ENCODE measurements at places on chromosomes 16 and 17. TPM values are rescaled to one million over a fixed set of nuclear protein-coding genes. Genes with fewer than 3 reads are reported as not detected.

LITAFD gene
- total RNA-seq = not detected

ZFHX3 gene
- 1.2 TPM for total RNA-seq

RAD51D gene
- 18.8 TPM for total RNA-seq

AANAT gene
- not detected for total RNA-seq

HSD17B2 gene
- 7.0 TPM for total RNA-seq

CEP295NL gene
- 0.67 TPM for total RNA-seq

CACNG3 gene
- total RNA-seq = not detected

ZPBP2 gene
- not detected for total RNA-seq

EFNB3 gene
- total RNA-seq = 0.53 TPM

SNAI3 gene
- total RNA-seq = not detected

TOM1L1 gene
- total RNA-seq = 13.9 TPM

DNA sequence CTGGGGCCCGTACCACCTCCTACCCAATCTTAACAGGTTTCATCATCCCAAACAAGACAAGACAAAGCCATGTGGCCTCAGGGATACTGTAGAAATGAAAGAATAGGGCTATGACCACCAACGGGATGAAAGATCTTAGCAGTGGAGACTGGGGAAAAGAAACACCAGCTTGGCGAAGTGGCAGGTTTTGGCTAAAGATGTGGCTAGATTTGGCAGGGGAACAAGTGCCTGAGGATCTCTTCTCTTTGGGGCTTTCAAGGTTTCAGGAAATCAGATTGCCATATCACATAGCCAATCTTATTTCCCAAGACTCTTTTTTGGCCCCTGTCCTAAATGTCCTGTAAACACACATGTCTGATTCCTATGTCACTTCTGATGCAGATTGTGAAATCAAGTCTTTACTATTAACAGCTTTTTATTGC lies 6.9 kb downstream of the KRT24 start:
- no peak for DNase-seq

- DNase-seq = no peak
Observed at GRCh38 chr16:27238016-27238587, 30.5 kb downstream of the NSMCE1 start.

- DNase-seq = no peak
Observed at GRCh38 chr16:47995354-47995753, 160.4 kb downstream of the ABCC12 start.

DNA sequence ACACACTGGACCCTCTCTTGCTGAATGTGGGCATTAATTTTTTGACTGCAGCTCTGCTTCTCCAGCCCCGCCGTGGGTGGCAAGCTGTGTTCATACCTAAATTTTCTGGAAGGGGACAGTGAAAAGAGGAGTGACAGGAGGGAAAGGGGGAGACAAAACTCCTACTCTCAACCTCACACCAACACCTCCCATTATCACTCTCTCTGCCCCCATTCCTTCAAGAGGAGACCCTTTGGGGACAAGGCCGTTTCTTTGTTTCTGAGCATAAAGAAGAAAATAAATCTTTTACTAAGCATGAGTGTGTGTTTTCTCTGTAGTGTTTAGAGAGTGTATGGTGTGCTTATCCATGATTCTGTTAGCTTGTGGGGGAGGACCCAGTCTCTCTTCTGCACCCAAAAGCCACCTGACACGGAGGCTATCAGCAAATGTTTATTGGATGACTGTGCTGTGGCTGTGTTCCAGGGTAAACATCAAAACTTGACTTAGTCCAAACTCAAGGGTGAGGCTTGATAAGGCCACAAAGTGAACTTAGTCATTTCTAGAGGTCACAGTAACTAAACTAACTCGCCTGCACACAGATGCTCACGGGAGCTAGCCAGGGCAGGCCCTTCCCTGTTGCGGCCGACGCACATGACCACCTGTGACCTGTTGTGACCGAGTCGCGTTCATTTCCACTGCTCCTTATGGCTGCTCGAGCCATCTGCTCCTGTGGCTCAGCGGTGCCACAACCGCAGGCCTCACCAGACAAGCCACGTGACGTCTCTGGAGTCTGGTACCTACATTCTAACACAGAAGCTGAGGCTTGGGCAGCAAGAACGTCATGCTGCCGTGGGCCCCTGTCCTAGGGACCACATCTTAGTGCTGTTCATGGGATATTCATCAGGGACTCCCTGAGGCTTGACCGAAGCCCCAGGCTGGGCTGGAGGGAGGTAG lies 9.8 kb upstream of the MED11 start:
- no peak for DNase-seq

DNA sequence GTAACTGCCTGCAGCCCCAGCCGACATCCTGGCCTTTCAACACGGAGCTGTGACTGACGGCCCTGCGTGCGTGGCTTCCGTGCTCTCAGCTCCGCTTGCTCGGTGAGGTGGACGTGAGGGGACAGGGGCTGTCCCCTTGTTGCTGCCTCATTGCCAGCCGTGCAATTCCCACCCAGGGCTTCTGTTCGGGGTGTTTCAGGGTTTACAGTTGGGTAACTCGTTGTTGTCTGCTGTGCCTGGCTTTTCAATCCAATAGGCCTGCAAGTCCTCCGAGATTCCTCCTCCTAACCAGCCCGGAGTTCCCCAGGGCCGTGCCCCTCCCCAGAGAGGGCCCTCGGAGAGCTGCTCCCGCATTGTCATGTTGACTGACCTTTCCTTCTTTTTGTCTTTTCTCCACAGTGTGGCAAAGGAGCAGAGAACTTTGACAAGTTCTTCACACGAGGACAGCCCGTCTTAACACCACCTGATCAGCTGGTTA lies 31.4 kb upstream of the CACNG5 start:
- DNase-seq = no peak

- no peak for DNase-seq
Observed at GRCh38 chr17:80717720-80718083, 173.1 kb downstream of the RPTOR start.

GRCh38 chr17:49779156-49779738 lies 9.2 kb upstream of the KAT7 start:
- no peak for DNase-seq

- no peak for DNase-seq
Observed at GRCh38 chr17:56203430-56203829, 50.2 kb downstream of the ANKFN1 start.

DNA sequence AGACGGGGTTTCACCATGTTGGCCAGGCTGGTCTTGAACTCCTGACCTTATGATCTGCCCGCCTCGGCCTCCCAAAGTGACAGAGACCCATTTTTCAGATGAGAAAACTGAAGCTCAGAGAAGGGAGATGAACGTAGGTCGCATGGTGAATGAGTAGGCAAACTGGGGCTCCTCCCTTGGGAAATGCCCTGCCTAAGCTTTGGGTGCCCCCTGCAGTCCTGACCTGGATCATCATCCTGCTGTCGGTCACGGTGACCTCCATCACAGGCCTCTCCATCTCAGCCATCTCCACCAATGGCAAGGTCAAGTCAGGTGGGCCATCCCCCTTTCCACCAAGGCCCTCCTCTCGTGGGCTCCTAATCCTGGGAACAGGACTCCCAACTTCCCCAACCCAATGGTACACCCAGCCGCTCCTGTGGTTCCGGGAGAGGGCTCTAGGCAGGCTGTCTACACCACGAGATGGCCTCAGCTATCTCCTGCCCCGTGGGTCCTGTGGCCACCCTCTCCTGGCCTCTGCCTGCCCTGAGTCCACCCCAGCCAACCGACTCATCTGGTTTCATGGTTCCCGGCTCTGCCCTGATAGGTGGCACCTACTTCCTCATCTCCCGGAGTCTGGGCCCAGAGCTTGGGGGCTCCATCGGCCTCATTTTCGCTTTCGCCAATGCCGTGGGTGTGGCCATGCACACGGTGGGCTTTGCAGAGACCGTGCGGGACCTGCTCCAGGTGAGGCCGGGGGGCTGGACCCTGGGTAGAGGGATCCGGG lies 4.7 kb downstream of the SLC12A3 start:
- DNase-seq = peak; percentile 59

GRCh38 chr17:72906306-72906705 lies 186.2 kb downstream of the SLC39A11 start:
- DNase-seq = no peak

DNA sequence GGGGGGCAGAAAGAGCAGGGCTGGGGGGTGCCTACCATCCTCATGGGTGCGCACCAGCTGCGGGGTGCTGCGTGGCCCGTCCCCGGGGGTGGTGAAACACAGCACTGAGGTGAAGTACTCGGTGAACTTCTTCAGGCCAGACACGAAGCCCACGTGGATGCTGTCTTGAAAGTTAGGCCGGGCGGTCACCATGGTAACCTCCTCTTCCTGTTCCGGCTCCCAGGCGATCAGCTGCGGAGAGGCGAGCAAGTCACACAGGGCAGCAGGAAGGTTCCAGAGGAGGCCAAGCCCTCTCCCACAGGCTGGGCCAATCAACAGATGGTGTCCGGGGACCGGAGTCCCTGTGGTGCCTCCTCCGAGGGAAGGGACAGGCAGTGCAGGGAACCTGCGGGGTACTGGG lies 90.1 kb upstream of the CDC42EP4 start:
- DNase-seq = no peak

GRCh38 chr17:79114458-79115301 lies 40.1 kb downstream of the ENGASE start:
- DNase-seq = peak; percentile 52

- DNase-seq = no peak
Observed at GRCh38 chr16:88941913-88942909, 34.8 kb downstream of the CBFA2T3 start.

DNA sequence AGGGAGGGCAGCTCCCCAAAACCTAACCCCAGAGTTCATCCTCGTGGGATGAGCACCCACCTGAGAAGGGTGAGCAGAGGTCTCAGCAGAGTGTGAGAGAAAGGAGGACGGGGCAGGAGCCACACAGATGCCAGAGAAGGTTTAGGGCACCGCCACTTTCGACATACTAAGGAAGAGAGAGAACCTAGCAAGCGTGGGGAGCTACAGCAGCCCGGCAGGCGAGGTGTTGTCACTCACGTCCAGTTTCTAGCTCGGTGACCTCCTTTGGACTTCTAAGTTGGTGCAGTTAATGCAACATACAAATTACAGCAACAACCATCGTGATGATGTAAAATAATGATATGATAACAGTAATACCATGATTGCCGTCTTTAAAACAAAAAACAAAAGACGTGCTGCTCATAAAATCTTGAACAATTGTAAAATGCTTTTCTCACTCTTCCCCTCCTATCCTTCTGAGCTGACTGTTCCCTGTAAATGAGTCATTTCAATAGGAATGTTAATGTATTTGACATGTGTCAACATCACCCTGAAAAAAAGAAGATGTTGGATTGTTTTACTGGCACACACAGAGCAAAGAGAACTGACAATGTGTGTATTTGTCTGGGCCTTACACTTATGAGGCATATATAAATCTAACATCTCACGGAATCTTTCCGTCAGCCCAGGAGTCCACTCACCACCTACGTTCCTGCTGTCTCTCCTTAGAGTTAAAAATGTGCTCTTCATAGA lies 158.2 kb upstream of the MAF start:
- DNase-seq = no peak

- no peak for DNase-seq
Observed at GRCh38 chr17:67411397-67411796, 34.3 kb downstream of the PITPNC1 start.

DNA sequence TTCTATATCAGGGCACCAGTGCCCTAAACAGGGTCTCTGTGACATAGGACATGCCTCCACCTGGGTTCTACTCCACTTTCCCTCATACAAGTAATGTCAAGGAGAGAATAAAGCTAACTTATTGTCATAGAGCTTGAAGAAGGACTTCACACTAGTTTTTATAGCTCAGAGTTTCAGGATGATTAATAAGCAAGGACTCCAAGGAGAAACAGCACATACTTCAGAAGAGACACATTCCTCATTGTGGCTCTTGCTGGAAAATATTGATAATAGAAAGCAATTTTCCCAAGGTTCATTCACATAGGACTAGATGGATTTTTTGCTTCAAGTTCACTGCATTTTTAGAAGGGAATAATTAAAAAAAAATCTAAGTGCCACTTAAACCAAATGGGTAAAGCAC lies 133.3 kb downstream of the CA10 start:
- DNase-seq = no peak

DNA sequence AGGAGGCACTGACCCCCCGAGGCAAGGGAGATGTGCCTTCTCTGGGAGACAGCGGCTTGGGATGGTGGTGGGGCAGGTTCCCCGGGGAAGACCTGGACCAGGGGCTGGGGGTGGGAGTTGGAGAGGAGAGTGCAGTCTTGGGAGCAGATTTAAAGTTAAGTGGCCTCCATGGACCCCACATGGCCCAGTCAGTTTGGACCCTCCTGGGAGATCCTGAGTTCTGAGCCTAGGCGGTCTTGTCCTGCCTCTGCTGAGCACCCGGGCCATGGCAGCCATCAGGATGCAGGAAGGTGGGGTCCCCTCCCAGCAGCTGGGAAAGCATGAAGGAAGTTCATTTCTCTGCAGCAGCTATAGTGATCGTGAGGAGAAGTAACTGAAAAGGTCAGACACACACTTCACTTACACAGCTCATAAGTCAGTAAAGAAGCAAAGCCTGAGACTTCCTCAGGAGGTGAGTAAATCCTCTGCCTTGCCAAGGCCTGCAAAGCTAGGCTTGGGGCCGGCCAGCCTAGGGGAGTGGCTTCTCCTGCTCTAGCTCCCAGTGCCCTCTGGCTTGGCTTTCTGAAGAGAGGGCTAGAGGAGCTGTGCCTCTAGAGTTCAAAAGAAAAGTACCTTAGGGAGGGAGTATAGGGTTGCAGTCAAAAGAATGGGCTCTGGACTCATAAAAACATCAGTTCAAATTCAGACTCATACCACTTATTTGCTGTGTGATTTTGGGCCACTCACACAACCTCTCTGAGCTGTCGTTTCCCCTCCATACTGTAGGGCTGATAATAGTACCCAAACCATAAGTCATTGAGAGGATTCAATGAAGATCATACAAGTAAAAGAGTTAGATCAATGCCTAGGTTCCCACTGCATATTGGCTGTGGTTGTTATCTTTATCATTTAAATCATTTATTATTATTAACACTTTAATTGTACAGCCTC lies 31.0 kb upstream of the C16orf78 start:
- no peak for DNase-seq

DNA sequence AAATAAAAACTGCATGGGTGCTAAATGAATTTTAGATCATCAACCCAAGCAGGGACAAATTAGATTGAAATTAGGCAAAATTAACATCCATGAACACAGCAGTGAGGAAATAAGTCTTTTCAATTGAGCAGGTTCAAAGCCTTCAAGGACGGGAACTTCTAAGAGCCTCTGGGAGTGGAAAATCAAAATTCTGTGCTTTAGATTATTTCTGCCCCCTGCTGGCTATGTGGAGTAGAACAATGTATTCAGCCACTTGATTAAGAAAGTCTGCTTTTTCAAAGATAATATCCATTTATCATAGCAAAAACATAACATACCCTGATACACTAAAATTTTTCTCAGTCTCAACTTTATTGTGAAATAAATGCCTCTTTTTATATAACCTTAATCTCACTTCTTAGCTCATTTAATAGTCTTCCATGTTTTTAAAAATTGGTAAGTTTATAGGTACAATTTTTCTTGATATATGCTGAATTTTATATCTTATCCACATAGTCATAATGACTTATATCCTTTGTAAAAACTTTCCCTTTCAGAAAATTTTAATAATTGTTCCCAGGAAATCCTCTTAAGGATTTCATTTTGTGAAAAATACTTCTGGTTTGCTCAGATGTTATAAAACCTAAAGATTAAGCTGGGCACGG lies 28.1 kb upstream of the NOL11 start:
- DNase-seq = no peak

DNA sequence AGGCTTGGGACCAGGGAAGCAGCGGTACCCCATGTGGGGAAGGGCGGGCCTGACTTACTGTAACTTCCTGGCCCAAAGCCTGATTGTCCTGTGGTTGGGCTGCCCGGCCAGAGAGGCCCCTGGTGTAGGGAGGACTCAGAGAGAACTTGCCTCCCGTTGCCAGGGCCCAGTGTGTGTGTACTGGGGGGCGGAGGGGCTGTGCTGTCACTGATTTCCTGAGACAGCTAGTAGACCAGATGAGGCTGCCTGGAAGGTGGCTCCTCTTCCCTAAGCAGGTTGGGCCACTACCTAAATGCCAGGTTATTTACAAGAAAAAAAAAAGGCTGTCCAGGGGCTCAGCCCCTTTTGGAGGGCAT lies 16.7 kb downstream of the SOCS3 start:
- peak; percentile 94 for DNase-seq

Data from MG63 (cell line).